ENCODE measurements at places on chromosomes 7 and 10.

DNA sequence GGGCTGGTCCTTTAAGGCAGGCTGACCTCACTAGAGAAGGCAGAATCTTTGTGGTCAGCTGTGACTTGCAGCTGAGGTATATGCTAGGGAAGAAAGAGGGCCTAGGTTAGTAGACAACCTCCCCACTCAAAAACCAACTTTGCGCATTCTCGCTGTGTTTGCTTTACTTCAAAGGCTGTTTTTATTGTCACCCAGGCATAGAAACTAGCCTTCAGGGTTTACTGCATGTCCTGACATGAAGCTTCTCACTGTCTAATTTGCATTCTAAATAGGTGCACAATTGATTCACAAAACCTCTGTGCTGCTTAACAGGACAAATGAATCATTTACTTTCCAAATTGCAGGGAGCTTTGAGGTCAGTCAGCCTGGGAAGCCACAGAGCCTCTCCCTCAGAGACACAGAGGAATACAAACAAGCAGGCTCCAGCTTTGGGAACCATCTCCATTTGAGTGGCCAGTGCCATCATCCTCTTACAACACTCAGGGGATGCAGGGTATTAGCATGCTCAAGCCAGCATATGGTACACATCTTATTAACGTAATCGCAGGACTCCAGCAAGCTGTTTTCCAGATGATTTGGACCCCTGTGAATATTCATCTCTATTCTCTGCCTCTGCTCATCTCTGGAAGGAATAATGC lies 596.4 kb upstream of the GHITM start:
- ATAC-seq, result no peak

DNA sequence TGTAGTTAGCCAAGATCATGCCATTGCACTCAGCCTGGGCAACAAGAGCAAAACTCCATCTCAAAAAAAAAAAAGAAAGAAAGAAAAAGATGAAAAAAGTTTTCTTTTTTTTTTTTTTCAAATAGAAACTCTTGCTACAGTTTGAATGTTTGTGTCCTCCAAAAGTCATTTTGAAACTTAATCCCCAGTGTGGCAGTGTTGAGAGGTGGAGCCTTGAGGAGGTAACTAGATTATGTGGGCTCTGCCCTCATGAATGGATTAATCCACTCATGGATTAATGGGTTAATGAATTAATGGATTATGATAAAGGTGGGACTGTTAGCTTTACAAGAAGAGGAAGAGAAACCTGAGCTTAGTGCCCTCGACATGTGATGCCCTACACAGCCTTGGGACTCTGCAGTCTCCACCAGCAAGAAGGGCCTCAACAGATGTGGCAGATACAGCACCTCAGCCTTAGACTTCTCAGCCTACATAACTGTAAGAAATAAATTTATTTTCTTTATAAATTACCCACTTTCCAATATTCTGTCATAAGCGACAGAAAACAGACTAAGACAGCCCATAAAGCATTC lies 25.1 kb downstream of the CPEB3 start:
- no peak for ATAC-seq

DNA sequence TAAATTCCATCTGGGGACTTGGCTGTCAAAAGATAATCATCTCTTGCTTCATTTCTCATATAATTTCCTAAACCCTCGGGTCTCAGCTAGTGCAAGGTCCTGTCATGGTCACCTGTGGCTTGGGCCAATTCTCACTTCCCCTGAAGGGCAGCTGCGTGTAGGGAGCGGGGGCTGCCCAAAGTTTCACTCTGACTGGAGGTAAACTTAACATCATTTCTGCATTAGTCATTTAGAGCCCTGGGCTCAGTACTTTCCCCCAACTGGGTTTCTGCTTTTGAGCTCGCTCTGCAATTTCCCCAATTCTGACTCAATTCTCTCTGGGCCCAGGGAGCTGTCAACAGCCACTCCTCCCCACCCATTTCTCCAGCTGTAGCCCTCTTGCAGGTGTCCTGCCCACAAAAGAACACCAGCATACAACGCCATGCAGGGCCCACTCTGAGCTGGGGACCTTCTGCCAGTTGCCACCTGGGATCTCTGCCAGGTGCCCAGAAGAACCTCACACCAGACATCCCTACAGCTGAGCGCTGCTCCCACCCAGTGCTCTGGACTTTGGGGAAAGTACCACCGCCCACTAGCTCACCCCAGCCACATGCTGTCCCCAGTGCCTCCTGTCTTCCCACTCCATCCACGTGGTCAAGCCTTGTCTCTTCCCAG lies 37.9 kb downstream of the VOPP1 start:
- ATAC-seq, result peak; percentile 73

DNA sequence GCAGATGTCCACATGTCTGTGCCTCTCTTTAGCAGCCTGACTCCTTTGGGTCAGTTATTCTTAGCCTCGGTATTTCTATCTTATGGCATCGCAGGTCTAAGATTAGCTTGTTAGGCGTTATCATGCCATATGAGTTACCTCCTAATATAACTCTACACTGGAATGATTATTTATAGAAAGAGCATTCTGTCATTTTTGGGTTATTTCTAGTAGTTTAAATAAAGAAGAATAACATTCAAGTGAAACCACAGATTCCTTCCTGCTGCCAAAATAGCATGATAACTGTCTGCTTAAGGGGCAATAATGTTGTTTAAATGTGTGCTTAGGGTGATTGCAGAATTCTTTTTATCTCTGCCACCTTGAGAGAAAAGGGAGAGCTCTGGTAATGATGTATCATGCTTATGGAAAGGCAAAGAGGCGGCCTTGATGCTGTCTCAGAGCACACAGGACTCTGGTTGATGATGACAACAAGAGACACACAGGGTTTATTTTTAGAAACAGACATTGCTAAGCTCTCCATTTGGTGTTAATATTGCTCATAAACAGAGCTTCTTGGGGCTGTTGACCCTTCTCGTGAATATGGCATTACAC lies 10.4 kb downstream of the HDAC9 start:
- ATAC-seq, result peak; percentile 55

DNA sequence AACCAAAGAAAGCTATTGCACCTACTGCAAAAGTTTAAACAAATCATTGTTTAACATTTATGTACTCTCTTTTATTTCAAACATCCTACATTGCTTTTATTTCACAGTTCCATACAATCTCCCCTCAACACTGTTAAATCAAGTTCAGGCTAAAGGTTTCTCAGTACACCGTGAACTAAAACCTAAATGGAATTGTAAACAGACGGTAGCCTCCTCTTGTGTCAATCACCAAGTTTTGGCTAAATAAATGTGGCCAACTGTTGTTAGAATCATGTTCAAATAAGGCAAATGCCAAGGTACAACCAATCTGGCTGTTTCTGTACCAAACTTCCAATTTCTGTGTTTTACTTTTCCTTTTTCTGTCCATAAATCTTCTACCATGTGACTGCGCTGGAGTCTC lies 723.7 kb upstream of the LRRTM3 start:
- ATAC-seq, result no peak

Data from activated CD4-positive, CD25-positive, alpha-beta regulatory T cell treated with anti-CD3 and anti-CD28 coated beads, Interleukin-2, amount 50 U/mL, for 24 hours (primary cell).